ENCODE measurements at places on chromosomes 3 and 15.

- DNase-seq = no peak
Observed at GRCh38 chr15:33101036-33101435, 93.5 kb downstream of the FMN1 start.

DNA sequence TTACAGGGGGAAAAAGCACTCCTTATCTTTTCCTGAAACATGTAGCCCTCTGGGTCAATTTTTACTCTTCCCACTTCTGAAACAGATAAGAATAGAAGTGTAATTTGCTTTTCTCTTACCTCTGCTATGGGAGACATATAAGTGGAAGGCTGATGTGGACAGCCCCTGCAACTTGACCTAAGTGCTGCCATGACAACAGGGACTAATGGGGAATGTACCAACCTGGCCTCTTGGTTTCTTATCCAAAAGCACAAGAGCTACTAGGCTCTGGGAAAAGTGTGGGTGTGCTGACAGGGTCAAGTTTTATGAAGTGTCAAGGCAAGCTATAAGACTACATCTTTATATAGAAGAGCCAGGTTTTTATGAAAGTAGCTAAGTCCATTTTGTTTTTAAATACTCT is 1246.5 kb downstream of the OTOL1 start:
- no peak for DNase-seq

- DNase-seq = peak; percentile 43
Observed at GRCh38 chr3:157913741-157914150, 192.5 kb downstream of the SHOX2 start.

- no peak for DNase-seq
Observed at GRCh38 chr3:195699388-195699771, 21.4 kb upstream of the MUC20 start.

- DNase-seq = no peak
Observed at GRCh38 chr15:67708500-67708899, 116.8 kb upstream of the SKOR1 start.

DNA sequence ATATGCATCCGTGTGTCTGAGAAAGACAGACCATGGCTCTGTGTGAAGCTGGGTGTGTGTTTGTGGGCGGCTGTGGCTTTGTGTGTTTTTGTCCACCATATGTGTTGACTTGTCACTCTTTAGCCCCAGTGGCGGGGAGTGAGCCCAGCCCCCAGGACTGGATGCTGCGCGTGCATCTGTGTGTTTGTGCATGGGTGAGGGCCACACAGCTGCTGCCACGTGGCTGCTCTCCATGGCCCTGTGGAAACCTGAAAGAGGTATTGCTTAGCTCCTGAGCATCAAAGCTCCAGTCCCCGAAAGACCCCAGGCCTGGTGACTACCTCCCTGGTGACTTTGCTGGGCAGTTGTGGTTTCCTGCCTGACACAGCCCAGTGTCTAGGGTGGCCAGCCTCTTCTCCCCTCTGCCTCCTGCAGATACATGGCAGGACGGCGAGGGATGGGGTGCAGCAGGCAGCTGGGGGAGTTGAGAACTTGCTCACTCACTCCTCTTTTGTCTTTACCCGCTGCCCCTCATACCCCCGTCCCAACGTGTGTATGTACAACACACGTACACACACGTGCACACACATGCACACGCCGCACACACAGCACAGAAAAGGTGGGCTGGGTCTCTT is 6.5 kb downstream of the EPHB3 start:
- DNase-seq = no peak

Measured in AML-193 (cell line).